Brain (organoid and tissue), 16 donors: ENCODE measurements at places on chromosomes 5 and 9.

GRCh38 chr5:171855798-171856763 is 70.5 kb downstream of the SMIM23 start:
- DNase-seq: no peak

DNA sequence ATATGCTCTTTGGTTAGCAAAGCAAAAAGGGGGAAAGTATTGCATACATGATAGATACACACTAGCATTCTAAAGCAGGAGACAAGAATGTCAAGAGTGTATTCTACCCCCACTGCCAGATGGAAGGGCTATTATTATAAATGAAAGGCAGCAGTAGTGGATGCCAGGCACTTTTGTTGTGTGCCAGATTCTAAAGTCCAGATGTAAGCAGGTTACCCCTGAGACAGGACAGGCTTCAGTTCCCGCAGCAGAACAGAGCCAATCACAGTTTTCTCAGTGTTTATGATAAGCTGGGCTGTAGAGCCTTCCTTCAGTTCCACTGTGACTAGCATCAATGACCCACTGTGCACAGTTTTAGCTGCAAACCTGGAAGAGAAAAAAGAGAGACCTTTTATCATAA is 226.6 kb upstream of the TBCA start:
- DNase-seq: no peak

DNA sequence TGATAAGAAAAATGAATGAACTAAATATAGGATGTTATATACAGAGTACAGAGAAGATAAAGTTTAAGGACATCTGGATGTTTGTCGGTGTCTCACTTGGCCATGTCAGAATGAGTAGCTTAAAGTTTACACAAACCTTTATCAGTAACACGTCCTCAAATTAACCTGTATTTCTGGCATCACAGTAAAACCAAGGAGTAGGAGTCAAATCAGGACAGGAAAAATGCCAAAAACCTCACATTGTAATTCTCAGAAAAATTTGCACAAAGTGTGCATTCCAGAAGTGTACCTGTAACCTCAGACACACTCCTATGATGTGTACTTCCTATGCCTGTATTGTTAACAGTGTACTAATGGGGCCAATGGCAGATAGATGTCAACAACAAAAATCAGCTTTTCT is 139.3 kb downstream of the SMC2 start:
- DNase-seq: no peak

DNA sequence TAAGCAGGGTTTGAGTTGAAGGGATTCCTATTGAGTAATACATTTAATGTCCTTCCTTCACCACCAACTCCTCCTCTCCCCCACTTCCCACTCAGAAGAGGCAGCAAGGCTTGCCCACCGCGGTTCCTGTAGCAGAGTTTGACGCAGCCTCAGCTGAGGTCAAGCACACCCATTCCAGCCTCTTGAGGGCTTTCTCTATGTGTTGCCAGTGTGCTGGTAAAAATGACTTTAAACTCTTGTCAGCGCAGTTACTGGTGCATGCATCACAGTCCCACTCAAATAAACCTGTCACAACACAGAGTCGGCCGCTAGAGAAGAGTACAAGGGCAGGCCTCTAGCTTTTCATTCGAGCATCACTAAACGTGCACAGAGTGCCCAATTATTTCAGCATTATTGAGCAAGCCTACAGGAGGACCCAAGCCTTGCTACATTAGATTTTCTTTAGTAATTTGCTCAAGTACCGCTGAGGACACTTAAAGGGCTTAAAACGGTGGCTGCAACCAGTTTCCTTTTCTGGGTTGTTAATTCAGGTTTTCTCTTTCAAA is 79.6 kb downstream of the TLE4 start:
- DNase-seq: peak; percentile 86

DNA sequence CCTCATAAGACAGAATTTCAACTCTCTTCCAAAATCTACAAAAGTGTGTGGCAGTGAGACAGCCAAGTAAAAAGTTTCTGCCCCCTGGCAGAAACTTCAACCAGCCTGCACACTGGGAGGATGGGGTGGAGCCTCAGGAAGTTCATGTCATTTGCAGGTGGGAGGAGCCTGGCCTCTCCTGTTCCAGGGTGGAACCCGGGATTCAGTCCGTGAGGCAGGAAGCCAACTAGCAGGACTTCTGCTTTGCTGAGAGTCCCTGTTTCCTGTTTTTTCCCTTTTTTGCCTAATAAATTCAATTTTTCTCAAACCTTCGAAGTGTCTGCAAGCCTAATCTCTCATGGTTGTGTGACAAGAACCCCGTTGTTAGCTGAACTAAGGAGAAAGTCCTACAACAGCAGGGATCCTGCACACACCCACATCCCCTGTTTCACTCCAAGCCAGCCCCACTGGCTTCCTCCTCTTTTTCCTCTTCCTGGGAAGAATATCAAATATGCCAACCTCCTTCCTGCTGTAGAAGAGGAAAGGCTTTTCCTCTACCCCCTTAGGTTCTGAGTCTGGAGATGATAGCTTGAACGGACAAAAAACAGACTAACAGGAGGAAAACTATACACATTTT is 69.3 kb downstream of the ALDH7A1 start:
- no peak for DNase-seq

DNA sequence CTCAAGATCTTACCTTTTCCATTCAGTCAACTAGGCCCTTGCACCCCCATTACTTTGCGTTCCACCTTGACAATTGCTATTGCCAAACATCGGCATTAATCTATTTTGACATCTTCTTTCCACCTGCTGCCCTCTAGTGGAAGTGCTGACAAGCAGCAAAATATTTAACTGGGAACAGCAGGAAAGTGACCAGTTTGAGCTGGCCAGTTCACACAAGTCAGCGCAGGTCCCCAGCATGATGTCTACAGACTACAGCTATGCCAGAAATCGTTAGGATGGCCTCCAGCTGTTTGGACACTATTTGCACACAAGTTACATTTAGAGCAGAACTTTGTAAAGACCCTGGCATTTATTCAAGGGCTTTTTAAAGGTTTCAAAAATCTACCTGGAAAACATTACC is 160.1 kb downstream of the GHR start:
- peak; percentile 41 for DNase-seq

DNA sequence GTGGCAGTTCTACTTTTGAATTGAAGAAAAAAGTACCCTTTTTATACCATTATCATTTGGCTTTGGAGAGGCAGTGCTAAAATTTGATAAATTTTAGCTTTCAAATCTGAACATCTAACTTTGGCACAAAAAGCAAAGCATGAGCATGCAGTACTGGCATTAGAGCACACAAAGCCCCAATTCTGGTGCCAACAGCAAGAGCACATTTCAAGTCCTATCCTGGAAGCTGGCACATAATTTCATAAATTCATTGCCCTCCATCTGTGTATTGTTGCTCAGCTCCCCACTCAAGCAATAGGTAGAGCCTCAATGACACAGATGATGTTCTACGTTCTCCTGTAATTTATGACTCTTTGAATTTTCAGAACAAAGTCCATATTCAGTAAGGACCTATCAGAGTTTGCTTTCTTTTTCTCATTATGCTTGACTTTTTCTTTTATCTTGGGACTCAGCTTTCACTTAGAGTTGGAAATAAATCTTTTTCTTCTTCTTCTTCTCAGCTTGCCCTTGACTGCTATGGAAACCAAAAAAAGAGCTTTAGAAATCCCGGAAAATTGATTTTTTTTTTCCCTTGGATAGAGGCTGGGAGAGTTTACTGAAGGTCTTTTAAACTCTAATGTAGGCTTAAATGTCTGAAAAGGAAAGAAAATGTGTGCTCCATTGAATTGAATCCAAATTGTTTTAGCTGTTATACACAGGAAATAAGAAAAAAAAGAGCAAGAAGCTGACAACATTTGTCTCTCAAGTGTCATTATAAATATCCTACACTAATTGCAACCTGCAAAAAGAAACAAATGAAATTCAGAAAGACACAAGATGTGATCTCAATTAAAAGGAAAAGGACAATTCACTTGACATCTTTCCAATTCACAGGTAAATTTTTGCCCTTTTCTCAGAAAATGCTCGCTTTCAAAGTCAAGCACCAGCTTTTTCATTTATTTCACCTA is 380.8 kb upstream of the CDH18 start:
- DNase-seq: peak; percentile 24

DNA sequence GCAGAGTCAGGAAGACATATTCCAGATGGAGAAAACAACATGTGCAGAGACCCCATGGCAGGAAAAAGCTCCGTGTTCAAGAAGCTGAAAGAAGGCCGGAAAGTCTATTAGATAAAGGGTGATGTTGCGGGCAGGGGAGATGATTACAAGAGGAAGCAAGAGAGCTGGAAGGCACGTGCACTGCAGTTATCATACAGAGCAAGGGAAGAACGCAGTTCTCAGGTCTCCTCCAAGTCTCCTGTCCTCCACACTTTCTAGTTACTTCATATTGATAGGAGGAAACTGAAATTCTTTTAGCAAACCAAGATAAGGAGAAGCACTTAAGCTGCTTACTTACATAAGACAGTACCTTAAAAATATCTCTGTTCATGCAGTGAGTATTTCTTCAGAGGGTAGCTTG is 58.3 kb upstream of the PLPP6 start:
- DNase-seq: no peak

DNA sequence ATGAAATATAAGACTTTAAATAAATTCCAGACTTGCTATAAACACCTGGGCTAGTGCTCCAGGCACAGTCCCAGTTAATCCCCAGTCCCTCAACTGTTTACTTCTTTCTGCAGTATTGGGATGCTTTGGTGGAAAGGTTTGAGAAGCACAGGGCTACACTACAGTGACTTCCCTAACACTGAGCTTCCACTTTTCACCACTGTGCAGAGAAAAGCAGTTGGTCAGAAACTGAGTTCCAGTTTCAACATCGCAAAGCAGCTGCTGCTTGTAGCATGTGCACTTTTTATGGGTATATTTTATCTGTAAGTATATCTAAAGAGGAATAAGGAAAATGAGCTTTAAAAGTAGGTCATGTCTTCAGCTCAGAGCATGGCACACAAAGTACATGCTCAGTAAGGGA is 339.7 kb downstream of the NTRK2 start:
- no peak for DNase-seq

DNA sequence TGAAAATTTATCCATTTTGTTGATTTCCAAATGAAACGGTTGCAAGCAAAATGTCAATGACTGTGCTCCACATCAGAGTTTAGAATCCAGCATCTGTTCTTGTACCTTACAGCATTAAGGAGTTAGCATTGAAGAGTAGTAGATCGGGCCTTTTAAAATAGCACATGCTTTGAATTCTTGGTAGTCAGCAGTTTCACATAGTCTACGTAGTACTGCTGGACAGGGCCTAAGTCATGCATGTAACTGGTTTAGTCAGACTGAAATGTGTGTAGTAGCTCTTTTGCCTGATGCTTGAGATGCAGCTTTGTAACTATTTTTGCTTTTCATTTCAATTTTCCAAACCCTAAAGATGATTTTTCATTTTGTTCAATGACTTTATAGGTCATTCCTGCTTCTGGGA is 19.8 kb downstream of the LECT2 start:
- no peak for DNase-seq

DNA sequence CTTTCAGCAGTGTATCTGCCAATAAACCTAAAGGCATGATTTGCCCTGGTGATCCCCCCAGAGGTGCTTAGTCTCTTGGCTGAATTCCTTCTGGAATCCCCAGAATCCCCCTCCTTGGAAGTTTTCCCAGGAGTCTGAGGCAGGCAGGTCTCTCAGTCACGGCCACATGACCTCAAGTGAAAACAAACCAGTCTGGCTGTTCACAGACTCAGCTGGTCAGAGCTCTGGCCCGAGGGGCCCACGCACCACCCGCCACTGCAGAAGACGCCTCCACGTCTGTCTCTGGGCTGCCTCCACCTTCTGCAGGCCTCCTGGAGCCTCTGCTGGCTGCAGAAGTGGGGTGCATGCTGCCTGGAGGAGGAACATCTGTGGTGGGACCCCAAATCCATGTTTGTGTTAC is 52.5 kb downstream of the HRH2 start:
- DNase-seq: no peak

DNA sequence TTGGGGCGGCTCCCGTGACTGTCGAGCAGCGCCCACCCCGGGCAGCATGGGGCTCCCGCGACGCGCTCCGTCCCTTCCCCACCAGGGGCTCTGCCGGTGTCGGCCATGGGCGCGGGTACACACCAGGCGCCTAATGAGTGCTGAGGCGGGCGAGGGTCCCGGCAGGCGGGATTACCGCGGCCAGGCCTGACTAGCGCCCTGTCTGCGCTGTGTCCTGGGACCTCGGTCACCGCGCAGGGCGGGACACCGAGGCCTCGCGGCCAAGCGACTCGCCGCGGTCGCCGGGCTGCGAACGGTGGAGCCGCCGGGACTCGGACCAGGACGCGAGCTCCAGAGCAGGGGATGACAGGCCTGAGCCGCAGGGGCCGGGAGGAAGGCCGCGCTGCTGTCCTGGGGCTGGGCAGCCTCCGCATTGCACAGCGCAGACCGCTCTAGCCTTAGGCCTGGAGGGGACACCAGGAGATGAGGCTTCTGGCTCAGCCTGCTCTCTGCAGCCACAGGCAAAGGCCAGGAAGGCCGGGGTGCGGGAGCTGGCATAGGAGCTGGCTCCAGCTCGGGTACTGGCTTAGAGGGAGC is 14.1 kb downstream of the LCN10 start:
- no peak for DNase-seq

DNA sequence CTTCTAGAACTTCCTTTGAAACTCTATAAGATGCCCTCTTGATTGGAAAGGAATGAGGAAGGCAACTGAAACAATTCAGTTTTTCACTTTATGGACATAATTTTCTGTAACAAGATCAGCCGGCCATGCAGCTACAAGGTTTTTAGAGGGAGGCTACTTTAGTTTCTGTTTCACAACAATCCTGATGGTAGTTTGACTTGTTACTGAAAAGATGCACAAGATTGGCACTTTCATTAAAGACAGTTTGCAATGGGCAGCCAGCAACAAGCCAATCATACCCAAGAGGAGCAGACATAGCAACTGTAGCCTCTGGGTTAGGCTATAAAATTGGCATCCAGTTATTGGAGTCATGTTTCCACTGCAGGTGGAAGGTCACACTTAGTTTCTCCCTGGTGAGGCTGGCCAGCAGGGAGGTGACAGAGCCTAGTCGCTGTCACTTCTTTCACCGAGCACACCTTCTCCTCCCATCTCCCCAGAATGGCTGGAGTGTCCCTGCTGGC is 74.3 kb upstream of the TGFBR1 start:
- no peak for DNase-seq

GRCh38 chr5:668283-668995 is 24.7 kb downstream of the TPPP start:
- DNase-seq: no peak

DNA sequence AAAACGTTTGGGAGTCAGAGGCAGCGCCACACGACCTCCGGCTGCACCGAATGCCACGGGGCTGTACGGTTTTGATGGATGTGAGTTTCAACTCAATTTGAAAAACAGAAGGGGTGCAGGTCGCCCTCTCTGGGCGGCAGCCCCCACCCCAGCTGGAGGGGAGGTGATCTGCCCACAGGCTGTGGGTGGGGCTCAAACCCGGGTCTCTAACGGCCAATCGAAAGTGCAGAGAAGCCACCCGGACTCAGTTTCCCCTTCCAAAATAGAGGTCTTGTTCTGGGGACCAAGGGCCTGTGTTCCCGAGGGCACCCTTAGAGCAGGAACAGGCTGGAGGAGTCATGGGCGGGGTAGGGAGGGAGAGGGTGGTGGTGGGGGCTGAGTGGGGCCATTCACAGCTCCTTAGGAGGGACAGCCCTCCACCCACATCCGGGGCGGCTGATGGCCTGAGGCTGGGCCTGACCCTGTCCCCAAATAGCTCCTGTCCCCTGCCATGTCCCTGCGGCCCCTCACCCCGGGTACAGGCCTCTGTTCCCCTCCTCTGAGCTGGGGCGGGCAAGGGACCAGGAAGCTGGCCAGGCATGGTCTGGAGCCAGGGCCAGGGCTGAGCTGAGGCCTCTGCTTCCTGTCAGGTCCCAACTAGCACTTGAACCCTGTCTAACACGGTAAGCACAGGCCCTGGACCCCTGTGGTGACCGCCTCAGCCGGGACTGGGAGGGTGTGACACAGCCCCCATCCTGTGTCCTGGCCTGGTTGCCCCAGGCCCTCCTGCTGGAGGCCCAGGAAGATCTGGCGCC is 22.6 kb upstream of the NOTCH1 start:
- DNase-seq: no peak
